Pancreas (tissue), 10 donors: ENCODE measurements at places on chromosomes 7 and 10. TPM values are rescaled to one million over a fixed set of nuclear protein-coding genes. Genes with fewer than 3 reads are reported as not detected.
A peak's percentile ranks its signal among the peaks of the same experiment; 100 is the strongest.

Gene AKR1C8
- total RNA-seq: not detected

Gene RPEL1
- not detected for total RNA-seq

DNA sequence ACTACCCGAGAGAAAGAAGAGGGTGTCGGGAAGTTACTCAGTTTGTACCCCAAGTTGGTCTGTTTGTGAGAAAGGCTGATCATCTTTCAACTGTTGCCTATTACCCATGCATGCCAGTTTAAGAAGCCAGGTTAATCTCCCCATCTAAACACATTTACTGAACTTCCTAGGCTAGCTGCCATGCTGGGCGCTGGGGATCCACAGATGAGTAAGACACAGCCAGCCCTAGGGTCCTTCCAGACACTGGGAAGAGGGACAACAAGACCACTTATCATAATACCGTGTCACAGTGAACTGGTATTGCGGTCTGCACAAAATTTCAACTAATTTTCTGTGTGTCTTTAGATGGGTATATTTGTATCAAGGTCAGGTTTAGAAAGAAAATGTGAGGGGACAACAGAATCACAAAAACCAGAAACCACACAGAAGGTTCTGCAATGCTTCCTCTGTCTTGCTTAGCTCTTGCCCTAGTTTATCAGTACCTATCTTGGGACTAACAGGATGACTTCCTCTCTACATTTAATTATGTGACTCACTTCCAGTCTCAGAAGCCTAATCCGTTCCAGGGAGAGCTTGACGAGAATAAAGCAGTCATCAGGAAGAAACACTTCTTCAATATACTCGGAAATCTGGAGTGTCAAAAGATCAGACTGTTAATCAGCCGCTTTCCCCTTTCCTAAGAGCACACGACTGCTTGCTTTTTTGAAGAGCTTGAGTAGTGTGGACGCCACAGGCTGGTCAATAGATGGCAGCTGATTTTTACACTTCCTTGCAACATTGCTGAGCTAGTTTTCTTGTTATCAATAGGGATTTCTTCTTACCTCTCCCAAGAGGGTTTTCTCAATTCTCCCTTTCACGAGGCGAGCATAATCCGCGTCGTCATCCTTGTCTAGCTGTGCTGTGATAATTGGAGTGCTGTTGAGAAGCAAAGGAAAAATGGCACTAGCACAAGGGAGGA is 45.7 kb downstream of the POLR3A start:
- no peak for DNase-seq
- H3K36me3 ChIP-seq: peaks cover 83% of the 10 kb centered on the region
- H3K27me3 ChIP-seq: no peaks in the 10 kb centered on the region
- no peak overlapping the region for H3K4me3 ChIP-seq
- H3K4me1 ChIP-seq: no peaks in the 10 kb centered on the region

GRCh38 chr10:96646751-96647166 is 59.9 kb upstream of the TM9SF3 start:
- no peak overlapping the region for H3K4me3 ChIP-seq
- peak overlapping the region; percentile 7 for H3K27ac ChIP-seq
- H3K36me3 ChIP-seq: peaks cover 50% of the 10 kb centered on the region
- no peak for DNase-seq
- H3K4me1 ChIP-seq: peaks cover 7% of the 10 kb centered on the region

DNA sequence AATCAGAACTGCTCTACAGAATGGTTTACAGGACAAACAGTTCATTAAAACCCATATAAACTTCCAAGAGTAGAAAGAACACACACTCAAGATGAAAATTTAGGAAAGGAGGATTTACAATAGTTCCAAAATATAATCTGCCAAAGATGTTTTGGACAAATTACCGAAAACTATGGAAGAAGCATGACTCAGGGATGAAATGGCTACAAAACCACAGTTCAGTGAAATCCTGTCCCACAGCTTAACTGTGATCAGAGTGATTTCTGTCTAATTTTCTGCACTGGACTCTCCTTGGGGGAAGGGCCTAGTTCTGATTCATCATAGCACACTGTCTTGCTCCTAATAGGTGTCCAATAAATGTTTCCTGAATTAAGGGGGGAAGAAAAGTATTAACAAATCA is 82.2 kb downstream of the HIPK2 start:
- H3K27me3 ChIP-seq: no peaks in the 10 kb centered on the region
- H3K27ac ChIP-seq: no peak overlapping the region
- no peak for DNase-seq
- no peak overlapping the region for H3K4me3 ChIP-seq
- no peaks in the 10 kb centered on the region for H3K36me3 ChIP-seq
